ENCODE measurements at places on chromosomes 11 and 22.

DNA sequence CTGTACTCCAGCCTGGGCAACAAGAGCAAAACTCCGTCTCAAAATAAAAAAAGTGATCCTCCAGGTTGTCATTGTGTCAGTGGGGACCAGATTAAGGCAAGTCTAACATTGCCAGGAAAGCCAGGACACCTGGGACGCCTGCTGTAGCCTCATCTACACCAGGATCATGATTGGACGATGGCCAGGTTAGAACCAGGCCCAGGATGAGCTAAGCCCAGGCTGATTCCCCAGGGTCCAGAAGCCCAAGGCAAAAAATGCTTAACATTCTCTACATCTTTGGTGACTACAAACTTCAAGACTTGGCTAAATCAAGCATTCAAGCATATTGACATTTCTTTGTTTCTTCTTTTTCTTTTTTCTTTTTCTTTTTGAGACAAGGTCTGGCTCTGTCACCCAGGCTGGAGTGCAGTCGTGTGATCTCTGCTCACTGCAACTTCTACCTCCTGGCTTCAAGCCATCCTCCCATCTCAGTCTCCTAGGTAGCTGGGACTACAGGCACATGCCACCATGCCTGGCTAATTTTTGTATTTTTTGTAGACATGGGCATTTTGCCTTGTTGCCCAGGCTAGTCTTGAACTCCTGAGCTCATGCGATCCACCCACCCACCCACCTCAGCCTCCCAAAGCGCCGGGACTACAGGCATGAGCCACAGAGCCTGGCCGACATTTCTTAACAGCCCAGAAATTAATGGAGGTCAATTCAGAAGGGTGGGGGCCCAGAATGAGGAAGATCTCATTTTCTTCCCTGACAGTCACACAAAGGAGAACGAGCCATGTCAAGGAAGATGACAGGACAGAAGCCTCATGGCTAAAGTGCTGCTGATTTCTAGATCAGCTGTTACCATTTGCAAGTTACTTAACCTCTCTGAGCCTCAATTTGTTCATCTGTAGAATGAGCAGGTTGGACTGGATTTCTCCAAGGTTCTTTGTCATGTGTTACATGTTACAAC, 12.5 kb upstream of the PTPRJ start:
- peak; percentile 75 for DNase-seq

DNA sequence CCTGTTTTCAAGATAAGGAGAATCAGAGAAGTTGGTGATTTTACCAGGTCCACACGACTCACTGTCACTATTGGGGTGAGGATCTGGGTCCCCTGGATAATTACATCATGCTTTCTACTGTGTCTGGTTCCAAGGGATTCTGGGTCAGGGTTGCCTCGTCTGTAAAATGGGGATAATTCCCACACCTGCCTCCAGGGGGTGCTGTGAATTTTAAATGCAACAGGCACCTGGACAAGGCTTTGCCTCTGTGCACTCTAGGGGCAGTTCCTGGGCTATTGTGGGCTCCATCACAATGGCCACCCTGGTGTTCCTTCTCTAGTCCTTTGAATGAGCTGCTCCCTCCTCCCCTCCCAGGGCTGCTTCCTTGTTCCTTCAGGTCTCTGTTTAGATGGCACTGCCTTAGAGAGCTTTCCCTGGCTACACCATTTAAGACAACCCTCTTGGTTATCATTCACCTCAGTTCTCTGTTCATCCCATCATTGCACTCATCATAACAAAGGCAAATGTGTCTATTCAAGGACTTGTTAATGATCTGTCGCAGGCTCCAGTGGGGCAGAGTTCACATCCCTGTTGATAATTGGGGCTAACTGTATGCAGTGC, 178.6 kb downstream of the MIAT start:
- DNase-seq: peak; percentile 56

DNA sequence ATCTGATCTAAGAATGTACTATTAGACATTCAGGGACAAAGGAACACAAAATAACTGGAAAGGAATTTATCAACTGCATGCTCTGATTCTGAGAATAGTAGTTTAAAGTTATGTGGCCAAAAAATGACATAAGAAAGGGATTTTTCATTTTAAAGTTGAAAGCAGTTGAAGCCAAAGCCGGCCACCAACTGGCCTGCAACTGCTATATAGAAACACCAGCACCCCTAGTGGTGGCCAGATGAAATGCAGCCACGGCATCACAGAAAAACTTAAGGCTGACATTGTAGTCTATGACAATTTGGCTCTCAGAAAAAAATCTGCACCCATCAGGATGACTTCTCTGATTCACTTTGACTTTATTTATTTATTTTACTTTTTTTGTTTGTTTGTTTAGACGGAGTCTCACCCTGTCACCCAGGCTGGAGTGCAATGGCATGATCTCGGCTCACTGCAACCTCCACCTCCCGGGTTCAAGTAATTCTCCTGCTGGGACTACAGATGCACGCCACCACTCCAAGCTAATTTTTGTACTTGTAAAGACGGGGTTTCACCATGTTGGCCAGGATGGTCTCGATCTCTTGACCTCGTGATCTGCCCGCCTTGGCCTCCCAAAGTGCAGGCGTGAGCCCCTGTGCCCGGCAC, 59.2 kb downstream of the SLC35F2 start:
- DNase-seq: peak; percentile 62

- no peak for DNase-seq
Measured at GRCh38 chr11:69392104-69392653, 89.3 kb upstream of the LINC01488 start.

DNA sequence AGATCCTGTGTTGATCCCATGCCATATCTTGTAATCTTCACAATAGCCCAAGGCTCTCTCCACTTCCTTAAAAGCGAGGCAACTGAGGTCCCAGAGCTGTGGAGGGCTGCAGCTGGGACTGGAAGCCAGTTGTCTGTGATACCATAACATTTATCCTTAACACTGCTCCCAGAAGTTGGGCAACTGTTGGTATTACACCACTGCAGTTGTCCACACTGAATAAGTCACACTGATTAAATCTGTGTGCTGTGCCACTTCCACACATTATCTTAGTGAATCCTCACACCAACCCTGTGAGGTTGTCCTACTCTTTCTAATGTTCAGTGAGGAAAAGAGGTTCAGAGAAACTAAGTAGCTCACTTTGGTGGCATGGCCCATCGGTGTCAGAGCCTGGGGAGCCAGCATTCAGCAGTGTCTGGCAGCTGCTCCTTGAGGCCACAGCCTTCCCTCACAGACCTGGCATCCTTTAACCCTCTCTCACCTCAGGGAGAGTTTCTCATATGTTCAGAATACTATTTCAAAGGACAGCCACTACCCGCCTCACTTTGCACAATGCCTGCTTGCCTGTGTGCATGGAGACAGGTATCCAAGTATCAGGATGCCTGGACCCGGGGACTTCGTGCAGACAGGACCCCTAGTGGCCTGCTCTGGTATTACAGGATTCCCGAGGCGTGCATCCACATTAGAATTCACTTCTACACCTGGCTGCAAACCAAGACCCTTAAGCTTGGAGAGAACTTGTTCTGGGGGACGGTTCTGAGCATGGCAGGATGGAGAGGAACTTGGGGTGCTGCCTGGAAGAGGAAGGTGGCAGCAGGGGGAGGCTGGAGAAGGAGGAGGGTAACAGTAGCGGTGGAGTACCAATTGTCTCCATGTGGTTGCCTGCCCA, 221.9 kb upstream of the TBCEL start:
- peak; percentile 41 for DNase-seq

- DNase-seq: no peak
Measured at GRCh38 chr11:119830400-119830799, 101.4 kb upstream of the NECTIN1 start.

DNA sequence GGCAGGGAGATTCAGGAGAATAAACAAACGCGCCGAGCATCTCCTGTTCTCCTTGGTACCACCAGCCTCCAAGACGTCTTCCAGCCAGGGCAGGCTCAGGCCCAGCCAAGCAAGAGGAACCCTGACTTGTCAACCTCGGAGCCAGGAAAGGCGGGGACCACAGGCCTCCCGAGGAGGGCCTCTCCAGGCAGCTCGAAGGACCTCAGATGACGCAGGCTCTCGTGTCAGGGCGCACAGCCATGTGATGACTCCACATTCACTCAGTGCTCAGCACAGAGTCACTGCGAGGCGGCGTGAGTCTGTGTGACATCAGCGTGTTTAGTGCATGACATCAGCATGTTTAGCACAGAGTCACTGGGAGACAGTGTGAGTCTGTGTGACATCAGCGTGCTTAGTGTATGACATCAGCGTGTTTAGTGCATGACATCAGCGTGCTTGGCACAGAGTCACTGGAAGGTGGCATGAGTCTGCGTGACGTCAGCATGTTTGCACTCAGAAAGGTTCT, 241.4 kb downstream of the BRD1 start:
- no peak for DNase-seq

All from EL (cell line).